Spleen (tissue), 13 donors: ENCODE measurements at places on chromosomes 1 and 21.
A peak's percentile ranks its signal among the peaks of the same experiment; 100 is the strongest.

DNA sequence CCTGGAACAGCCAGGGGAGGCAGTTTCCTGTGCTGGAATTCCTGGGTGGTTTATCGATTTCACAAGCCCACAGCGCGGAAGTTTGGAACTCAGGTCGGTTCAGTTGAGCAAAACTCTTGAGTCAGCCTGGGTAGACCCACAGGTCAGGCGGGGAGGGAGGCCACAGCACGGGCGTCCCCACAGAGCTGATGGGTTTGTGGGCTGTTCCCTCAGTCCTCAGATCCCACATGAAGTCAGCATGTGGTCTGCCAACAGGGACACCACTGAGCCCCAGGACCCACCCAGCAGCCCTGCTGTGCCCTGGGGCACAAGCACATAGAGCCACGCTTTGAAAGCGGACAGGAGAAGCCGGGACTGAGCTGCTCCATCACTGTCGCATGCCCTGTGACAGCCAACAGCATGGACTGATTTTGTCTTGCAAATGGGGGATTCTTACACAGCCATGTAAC, 17.4 kb downstream of the BMP8A start:
- DNase-seq, result peak; percentile 70

GRCh38 chr1:98421085-98421435, 240.5 kb upstream of the SNX7 start:
- no peak for DNase-seq

DNA sequence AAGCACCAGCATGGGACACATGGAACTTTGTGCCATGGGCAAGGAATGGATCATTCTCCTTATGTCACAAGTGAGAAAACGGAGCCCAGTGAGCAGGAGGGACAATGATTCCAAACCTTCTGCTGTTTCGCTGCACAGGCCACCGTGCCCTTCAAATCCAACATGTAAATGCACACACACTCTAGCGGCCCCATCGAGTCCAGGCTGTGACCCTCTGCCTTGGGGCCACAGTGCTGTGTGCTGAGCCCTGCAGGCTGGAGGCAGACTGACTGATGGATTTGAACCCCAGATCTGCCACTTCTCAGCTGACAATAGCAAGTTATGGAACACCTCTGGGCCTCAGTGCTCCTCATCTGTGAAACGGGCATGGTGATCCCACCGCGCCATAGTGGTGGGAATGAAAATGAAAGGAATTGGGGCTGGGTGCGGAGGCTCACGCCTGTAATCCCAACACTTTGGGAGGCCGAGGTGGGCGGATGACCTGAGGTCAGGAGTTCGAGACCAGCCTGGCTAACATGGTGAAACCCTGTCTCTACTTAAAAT, 63.6 kb downstream of the ALPL start:
- no peak for DNase-seq

GRCh38 chr1:182664296-182664695, 20.1 kb downstream of the RGS8 start:
- no peak for DNase-seq

- DNase-seq, result no peak
Observed at GRCh38 chr1:66172272-66172671, 361.7 kb upstream of the SGIP1 start.

- DNase-seq, result no peak
Observed at GRCh38 chr1:117826540-117827078, 102.8 kb downstream of the GDAP2 start.

DNA sequence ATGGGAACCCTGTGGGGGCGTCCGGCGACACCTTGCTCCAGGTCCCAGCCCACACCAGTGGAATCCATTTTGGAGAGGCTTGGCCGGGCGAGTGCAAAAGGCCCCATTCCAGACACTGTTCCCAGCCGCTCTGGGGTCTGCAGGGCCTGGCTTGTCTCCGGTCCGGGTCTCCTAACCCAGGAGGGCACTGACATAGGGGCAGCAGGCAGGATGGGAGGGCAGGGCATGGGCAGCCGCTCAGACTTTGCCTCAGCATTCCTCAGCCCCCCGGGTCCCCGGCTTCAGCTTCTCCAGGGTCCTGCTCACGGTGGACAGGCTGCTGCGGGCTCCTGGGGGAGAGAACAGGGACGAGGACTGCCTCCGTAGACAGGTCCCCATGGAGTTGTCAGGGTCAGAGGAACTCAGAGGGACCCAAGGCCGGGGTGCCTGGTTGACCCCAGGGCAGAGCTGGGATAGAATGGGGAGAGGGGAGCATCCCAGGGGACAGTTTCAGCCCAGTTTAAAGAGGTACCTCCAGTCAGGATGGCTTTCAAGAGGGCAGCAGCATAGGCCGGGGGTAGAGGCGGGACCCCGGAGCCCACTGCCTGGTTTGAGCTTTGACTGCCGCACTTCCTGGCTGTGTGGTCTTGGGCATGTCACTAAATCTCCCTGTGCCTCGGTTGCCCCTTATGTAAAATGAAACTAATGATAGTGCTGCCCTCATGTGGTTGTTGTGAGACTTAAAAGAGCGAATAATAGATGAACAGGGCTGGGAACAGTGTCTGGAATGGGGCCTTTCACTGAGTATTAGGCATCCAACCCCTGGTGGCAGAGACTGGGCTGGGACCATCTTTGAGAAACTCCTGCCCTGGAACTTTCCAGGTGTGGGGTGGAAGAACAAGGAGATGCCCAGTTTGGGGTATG, 3.7 kb downstream of the KNCN start:
- peak; percentile 71 for DNase-seq

GRCh38 chr1:236945002-236945401, 59.2 kb downstream of the MT1HL1 start:
- no peak for DNase-seq

GRCh38 chr1:34833711-34834110, 25.8 kb downstream of the SMIM12 start:
- DNase-seq, result no peak

GRCh38 chr1:223189525-223189902, 46.5 kb upstream of the TLR5 start:
- no peak for DNase-seq

DNA sequence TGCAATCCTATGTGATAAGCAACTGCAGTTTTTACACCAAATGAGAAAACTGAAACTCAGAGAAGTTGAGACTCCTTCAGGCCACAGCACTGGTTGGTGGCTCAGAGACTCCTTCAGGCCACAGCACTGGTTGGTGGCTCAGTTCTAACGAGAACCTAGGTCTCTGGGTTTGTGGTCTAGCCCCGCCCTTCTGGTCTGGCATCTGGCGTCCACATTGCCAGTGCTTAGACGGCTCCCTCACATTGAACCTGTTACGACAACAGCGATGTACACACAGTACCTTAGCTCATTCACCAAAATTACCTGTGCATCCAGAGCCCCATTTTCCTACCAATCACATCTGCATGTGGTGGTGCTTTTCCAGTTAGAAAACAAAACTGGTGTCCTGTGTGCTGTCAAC, 66.1 kb downstream of the NID1 start:
- DNase-seq, result no peak

DNA sequence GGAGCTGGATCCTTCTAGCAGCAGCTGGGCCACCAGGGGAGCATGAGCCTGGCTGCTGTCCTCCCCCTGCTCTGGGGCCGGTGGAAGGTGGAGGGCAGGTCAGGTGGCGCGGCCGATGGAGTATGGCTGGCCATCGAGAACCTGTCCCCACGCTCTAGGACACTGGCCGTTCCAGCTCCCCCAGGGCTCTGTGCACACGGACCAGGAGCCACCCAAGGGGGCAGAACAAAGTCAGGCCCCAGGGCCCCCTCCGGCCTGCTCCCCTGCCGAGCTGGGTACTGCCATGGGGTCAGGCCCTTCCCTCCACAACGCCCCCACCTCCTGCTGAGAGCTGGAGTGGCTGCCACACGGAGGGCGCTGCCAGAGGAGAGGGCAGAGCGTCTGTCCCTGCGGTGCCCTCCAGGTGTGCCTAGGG, 4.5 kb upstream of the PLCH2 start:
- no peak for DNase-seq

GRCh38 chr1:15051882-15052528, 101.5 kb upstream of the TMEM51 start:
- no peak for DNase-seq

DNA sequence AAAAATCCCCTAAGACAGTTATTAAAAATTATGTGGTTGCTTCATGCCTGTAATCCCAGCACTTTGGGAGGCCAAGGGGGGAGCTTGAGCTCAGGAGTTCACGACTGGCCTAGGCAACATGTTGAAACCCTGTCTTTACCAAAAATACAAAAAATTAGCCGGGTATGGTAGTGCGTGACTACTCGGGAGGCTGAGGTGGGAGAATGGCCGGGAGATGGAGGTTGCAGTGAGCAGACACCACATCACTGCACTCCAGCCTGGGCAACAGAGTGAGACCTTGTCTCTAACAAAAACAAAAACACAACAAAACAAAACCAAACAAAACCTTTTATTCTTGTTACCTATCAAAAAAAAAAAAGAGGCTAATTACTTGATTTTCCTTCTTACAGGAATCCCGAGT, 2.1 kb downstream of the ELK4 start:
- DNase-seq, result no peak

- no peak for DNase-seq
Observed at GRCh38 chr1:116401646-116402176, 28.7 kb downstream of the ATP1A1 start.

- DNase-seq, result no peak
Observed at GRCh38 chr1:214844319-214844718, 238.2 kb upstream of the KCNK2 start.

GRCh38 chr1:18085387-18086074, 22.1 kb upstream of the IGSF21 start:
- no peak for DNase-seq

DNA sequence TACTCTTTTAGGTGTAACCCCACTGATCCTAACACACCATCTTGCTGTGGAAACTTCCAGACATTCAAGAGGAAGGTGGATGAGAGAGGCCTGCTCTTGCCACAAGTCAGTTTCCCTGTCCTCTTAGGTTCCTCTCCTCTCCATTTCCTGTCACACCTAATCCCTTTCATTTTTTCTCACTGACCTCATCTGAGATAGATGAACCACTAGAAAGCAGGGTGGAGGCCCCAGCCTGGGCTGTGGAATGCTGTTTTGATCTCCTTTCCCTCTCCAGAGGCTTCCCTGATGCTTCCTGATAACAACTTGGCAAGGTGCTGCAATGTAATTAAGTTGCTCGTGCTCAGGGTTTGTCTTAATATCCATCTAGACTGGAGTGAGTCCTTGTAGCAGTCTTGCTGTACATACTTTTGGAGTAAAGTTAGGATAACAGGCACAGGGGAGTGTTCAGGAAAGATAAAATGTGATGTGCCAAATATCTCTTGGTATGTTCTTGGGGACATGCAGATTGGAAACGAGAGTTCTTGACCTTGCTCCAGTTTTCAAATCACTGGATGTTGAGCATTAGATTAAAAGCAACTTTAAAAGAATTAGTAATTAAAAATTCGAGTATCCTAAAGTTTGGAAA, 11.2 kb downstream of the LRRC42 start:
- no peak for DNase-seq

DNA sequence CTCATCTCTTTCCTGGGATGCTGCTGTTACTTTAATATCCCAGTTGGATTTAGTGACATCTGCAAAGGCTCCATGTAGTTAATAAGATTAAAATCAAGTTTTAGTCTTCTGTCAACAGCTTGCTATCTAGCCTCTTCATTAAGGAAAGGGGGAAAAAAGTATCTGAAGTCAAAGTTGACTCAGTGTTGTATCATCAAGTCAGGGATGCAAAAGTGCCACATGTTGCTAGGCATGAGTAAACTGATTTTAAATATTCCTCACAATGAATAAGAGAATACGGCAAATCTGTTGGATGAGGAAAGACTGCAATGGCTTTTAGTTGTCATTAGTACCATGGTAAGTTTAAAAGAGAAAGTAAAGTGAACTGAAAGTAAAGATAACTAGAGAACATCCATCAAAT, 383.2 kb upstream of the ZRANB2 start:
- DNase-seq, result no peak

DNA sequence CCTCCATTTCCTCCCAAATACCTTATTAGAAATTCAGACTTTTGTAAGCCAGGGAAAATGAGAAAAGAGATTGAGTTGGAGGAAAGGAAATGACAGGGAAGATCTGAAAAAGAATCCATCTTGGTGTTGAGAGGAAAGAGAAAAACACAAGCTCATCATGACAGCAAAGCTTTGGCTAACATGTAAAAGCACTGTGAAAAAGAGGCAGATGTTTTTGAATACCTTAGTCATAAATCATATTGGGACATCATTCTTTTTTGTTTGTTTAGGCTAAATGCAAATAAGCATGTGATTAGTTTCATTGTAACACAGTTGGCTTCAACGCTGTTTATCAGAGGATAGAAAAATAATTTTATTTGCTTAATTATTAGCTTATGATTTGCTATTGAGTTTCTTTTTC, 64.6 kb downstream of the LHX8 start:
- no peak for DNase-seq

DNA sequence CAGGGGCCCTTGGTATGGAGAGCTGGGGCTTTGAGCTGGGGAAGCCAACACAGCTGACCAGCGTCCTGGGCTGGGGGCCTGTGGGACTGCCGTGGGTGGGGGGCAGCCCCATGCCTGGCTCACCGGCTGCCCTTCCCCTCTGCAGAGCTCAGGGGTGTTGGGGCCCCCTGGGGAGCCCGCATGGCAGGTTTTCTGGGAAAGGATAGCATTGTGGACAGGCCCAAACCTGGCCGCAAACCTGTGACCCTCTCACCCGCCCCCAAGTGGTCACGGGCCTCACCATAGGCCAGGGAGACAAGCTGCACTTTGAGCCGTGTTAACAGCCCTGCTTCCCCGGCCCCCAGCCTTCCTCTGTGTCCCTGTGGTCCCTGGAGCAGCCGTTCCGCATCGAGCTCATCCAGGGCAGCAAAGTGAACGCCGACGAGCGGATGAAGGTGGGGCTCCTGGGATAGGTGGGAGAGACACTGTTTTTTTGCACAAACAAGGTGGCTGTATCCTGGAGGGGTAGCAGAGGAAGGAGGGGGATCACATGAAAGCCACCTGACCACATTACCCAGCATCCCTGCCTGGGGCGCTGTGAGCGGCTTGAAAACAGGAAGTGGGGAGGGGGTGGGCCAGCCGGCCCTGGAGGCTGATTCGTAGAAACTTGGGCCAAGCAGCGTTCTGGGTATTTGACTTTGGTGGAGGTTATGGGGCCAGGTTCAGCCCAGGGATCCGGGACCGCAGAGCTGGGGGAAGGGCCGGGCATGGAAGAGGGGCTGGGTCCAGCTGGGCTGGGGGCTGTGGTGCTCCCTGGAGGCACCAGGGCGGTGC, 65.9 kb downstream of the PIK3CD start:
- DNase-seq, result peak; percentile 96

- no peak for DNase-seq
Observed at GRCh38 chr1:49527606-49528305, 496.0 kb downstream of the AGBL4 start.

DNA sequence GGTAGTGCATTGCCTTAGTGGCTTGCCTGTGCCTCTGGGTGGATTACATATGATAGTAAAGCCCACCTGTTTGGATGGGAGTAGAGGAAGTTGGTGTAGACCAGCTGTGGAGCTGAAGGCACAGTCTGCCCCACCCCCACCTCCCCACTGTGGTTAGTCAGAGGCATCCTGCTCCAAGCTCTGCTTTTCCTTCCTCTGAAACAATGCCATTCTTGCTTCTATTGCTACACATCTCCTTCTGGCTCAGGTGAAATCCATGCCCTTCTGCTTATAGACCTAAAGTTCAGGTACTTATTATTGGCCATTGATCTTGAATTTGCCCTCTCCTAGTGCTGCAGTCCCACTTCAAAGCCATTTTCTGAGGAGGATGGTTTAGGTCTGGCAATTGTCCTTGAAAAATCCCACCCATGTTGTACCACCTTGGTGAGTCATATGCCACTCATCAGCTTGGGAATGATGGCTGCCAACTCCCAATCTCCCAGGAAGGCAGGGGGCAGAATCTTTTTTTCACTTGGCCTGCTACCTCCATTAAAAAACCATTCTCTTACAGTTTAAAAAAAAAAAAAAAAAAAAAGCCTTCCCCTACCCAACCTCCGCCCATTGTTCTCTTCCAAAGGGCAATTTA, 6.7 kb upstream of the TXLNA start:
- DNase-seq, result no peak
